Brain (organoid and tissue), 16 donors: ENCODE measurements at places on chromosomes 11 and 22.

- no peak for DNase-seq
These were observed 16.7 kb downstream of the ASPHD2 start for GRCh38 chr22:26445577-26446275.

- no peak for DNase-seq
These were observed 60.2 kb upstream of the CRTAM start for GRCh38 chr11:122778148-122778547.

- DNase-seq: peak; percentile 9
These were observed 4.4 kb downstream of the INS start for GRCh38 chr11:2156416-2157182.

DNA sequence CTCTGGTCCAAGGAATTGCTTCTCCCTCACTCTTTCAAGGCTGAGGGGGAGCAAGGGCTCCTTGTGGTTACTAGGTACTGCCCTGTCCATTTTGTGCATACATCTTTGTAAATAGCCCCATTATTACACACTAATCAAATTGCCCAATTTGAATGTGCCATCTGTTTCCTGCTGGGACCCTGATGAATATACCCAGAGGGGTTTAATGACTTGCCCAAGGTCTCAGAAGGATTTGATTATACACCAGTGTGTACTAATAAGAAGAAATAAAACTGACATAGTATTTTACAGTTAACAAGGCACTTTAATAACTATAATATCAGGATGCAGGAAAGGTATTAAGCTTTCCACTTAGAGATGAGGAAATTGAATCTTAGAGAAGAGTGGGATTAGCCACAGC lies 64.6 kb upstream of the PTPRJ start:
- peak; percentile 20 for DNase-seq

- DNase-seq: no peak
These were observed 14.3 kb downstream of the CD44 start for GRCh38 chr11:35153280-35153679.

- DNase-seq: no peak
These were observed 92.6 kb upstream of the AKIP1 start for GRCh38 chr11:8818421-8818820.

GRCh38 chr11:101516546-101516945 lies 67.3 kb downstream of the TRPC6 start:
- DNase-seq: no peak

DNA sequence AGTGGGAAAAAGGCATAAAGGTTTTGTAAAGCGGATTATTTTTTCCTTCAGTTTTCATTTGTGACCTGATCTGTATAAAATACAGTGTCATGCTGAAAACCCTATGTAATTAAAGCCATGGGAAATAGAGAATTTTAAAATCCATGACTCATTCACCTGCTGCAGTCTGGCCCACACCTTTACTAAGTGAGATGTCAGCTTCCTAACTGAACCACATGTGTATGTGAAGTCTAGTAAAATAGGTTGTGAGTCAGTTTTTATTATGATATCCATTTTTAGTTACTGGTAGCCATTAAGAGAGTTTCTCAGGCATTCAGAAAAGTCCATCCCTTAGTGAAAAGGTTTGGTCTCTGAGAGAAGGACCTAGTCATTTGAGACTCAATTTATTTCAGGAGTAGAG lies 60.9 kb downstream of the TRIM44 start:
- no peak for DNase-seq

DNA sequence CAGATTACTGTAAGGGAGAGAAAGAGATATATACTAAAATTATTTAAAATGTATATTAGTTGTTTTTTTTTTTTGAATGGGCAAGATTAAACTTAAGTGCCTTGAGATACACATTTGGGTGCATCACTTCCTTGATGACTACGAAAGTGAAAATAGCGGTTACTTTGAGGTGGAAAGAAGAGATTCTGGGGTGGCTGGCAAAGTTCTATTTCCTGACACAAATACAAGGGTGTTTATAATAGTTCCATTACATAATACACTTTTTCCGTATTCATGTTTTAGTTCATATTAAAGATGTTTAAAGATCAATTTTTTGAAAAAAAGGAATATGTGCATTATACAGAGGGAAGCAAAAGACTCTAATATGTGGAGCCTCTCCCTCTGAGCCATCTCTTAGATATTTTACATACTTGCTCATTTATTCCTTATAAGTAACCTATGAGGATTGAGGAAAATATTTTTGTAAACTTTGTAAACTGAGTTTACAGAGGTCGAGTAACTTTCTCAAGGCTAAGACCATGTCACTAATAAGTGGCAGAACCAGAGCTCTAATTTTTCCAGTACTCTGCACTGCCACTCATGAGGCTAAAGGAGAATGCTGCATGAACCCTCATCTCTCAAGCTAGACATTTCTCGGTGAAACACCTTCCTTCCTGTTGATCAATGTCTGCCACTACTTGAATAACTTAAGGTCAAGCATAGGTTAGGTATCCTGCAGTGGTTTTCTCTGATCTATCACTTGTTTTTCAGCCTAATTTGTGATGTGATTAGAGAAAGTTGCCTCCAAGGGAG lies 58.6 kb downstream of the DDIAS start:
- no peak for DNase-seq

GRCh38 chr11:130737866-130738431 lies 178.3 kb downstream of the SNX19 start:
- peak; percentile 91 for DNase-seq

GRCh38 chr22:28817919-28818859 lies 17.8 kb upstream of the XBP1 start:
- no peak for DNase-seq

DNA sequence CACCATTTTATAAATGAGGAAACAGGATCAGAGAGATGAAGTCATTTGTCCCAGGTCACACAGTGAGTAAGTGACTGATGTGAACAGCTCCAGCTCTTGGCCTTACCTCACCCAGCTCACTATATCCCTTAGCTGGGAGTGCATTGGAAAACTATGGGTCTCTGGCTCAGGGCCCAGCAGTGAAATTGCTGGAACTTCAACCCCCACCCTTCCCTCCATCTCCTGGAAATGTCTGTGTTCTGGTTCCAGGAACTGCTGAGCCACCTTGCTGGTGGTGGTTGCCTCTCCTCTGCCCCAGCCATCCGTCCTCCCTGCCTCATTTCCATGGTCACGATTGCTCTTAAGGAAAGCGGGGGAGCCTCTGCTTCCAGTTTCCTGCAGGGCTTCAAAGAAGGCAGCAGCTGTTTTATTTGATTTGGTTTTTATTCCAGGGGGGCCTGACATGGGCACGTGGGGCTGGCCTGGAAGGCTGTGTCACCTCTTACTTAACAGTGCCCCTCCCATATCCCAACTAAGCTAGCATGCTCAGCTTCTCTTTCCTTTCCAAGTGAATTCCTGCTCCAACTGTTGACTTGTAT lies 46.2 kb upstream of the CSTF3 start:
- DNase-seq: no peak

DNA sequence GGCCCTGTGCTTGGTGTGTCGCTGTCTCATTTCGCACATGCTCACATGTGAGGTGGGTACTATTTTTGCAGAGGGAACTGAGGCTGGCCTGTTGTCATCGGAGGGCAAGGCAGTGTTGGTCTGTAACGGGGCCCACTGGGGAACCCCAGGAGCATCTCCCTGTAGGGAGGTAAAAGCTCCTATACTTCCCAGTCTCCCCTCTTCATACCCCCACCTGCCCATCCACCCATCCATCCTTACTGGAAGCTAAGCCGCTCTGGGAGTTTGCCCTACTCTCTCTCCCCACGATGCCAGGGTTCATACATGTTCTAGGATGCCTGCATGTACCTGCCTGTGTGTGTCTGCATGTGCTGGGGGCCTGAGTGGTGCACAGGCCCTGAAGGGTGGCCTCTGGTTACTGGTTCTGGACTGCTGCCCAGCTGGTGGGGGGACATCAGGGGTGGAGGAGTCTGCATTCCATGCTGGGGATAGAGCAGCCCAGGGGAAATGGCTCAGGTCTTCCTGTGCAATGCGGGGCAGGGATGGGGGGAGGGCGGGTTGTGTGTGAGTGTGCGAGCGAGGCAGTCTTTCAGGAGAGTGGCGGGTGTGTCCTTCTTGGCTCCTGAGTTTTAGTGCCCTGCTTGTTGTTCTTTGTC lies 77.7 kb downstream of the PKNOX2 start:
- DNase-seq: no peak

DNA sequence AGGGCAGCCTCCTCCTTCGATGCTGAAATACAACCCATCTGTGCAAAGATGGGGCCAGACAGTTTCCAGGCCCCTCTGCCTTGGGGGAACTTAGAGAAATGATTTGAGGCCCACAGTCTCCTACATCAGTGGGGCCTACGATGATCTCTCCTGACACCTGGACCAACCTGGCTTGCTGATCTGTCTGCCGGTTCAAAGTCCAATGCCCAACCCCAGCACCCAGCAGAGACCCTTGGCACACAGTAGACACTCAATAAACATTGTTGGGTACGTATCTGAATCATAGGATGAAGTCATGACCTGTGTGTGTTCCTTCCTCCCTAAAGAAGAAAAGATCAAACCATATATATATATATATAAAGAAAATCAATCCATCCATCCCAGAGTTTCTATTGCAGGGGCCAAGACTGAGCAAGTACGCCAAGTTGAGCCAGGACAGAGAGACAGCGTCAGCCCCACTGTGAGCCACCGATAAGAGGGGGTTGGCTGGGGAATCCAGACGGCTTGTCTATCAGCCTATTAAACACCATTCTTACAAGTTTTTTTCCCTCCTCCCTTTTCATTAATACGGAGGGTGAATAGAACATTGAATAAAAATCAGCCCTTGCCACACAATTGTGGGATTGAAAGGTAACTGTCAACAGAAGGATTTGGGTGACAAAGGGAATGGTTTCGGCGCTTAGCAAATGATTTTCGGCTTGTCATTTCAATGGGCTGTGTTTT lies 244.1 kb downstream of the MN1 start:
- peak; percentile 71 for DNase-seq

- peak; percentile 83 for DNase-seq
These were observed 89.0 kb upstream of the GRK3 start for GRCh38 chr22:25475257-25476022.

GRCh38 chr11:132549561-132549960 lies 982.7 kb downstream of the OPCML start:
- peak; percentile 69 for DNase-seq
